Activated gamma-delta T cell treated with Interleukin-2 at 50 U/mL for 16 hours (primary cell): ENCODE measurements at places on chromosomes 7 and 10.

DNA sequence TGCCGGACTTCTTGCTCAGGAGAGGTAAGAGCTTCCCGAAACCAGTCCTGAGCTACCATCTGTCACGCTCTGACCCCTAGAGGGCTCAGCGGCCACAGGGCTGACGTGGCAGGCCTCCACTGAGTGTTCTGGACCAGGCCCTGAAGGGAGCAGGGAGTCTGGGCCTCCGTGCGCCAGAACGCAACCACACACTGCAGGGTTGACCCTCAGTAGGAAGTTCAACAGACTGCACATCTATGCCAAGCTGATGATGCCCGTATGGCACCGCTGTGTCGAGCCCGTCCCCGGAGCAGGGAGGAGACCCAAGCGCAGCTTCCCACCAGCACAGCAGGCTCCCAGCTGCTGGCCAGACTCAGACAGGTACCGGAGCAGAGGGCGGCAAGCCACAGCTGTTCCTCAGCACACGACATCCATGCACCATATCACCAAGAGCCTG, 39.2 kb downstream of the CAMK2B start:
- DNase-seq: no peak

DNA sequence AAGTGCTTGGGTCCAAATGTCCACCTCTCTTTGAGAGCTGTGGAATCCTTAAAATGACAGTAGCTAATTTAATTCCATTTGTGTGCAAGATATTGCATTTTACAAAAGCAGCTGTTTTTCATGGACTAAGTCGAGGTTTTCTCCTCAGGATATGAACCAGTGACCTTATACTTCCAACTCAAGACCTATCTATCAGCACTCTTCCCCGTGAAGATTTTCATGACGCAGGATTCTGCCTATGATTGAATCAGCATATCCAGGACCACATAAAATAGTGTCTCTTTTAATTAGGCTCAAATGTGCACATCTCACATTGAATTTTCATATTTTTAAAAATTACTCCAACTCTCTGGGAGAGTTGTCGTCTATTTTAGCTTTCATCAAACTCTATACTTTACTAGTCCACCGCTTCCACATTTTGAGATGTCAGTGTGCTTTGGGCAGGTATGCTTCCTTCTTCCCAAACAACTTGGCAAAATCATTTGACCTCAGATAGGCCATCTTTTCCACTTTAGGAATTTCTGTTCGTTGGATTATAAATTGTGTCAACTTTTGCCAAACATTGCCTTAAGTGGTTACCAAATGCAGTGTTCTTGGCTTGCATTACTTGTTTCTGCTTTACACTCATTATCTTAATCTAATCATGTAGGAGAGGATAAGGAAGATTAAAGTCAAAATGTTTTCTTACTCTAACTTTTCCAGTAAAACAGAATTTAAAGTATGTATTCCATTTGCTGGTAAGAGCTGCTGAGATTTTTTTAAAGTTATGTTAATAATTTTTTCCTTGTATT, 39.4 kb downstream of the SEMA3A start:
- DNase-seq: no peak

- no peak for DNase-seq
Observed at GRCh38 chr10:120514035-120514620, 57.1 kb downstream of the PLPP4 start.

DNA sequence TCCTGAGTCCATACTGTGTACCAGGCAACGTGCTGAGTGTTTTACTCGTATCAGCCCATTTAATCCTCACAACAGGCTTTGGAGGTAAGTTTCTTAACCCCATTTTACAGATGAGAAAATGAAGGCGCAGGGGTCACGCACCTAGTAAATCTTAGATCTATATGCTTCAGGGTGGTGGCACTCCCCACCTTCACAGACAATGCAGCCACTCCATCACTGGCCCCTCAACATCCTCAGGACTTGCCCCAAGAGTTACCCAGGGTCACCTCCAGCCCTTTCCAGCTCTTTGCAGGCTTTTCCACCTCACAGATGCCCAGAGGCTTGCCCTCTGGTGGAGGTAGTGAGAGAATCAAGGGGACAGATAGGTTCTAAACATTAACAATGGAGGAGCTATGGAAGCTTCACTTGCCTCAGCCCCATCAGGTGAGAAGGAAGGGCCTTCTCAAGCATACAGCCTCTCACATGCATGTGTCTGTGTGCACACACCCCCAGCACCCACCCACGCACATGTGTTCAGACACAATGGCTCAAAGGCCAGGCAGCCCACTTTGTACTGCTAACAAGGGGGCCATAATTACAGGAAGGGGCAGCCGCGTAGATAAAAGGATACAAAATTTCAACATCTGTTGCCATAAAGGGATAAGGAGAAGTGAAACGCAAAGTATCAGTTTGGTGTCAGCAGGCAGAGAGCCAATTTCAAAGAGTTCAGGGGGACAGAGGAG, 29.1 kb downstream of the DPCD start:
- DNase-seq: no peak

GRCh38 chr7:4071370-4072058, 610.6 kb upstream of the FOXK1 start:
- no peak for DNase-seq

- DNase-seq: no peak
Observed at GRCh38 chr7:39428221-39428620, 138.0 kb upstream of the YAE1 start.

DNA sequence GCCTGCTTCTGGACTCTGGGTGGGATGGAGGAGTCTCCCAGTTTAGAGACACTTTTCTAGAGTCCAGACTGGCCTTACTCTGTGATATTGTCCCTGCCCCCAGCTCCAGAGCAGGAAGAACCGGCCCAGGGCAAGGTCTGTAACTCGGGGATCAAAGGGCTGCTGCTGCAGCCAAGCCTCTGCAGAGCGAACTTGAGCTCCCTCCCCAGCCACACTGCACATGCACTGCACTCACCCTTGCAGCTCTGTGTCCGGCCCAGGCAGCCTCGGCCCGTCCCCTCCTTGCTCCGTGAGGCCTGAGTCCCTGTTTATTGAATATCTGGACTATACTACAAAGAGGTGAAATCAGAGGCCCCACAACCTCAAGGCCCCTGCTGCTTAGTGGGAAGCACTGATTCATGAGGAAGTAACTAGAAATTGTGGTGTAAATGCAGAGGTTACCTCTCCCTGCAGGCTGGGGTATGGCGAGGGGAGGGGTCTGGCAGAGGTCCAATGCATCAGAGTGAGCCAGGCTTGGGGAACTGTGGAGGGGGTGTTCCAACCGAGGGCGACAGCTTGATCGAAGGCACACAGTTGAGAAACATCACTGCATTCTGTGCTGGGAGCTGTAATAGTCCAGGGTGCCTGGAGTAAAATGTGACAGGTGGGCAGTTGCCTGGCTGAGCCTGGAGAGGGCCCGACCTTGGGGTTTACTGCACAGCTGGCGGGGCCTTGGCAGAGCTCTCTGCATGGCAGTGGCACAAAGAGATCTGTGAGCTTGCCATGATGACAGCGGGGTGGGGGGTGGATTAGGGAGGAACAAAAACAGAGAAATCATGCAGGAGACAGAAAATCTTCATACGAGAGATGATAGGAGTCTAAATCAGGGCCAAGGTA, 49.1 kb downstream of the AOC1 start:
- no peak for DNase-seq

DNA sequence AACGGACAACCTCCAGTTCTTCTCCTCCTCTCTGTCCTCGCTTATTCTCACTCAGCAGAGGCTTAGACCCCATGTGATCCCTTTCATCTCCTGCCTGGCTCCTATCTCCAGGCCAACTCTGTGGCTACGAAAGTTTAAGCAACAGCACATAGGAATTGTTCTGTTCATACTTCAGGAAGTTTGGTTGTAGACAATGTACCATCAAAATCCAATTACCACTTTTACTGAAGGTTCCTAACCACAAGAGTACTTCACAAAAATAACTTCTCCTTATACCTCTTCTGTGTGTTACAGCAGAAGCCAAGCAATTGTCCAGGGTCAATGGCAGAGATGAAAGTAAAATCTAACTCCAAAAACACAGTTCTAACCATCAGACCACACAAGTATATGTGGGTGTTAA, 80.0 kb downstream of the SLC25A13 start:
- DNase-seq: no peak

DNA sequence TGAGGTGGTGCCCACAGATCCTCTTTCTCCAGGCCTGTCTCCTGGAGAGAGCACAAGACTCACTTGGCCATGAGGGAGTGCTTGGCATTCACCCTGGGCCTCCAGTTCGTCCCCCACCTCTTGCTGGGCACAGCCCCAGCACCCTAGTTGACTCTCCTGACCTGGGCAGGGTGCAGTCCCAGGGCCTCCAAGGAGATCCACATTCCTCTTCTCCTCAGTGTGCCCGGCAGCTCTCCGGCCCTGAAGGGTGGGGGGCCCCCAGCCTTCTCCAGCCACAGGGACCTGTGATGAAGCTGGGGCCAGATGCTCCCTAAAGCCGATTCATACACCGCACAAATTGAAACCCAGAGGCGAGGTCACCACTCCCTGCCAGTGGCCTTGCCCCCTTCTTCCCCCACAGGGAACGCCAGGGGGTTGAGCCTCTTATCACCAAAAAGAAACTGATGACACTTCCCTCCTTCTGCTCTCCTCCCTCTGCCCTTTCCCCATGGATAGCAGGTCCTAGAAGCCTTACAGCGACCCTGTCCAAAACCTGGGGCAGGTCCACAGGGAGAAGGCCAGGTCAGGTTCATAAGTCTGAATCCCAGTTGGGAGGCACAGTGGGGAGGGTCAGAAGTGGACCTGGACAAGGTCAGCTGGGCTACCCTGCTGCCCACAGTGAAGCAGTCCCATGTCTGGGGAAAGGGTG, 3.1 kb downstream of the EN2 start:
- no peak for DNase-seq

GRCh38 chr10:32205670-32206069, 141.3 kb downstream of the EPC1 start:
- no peak for DNase-seq

DNA sequence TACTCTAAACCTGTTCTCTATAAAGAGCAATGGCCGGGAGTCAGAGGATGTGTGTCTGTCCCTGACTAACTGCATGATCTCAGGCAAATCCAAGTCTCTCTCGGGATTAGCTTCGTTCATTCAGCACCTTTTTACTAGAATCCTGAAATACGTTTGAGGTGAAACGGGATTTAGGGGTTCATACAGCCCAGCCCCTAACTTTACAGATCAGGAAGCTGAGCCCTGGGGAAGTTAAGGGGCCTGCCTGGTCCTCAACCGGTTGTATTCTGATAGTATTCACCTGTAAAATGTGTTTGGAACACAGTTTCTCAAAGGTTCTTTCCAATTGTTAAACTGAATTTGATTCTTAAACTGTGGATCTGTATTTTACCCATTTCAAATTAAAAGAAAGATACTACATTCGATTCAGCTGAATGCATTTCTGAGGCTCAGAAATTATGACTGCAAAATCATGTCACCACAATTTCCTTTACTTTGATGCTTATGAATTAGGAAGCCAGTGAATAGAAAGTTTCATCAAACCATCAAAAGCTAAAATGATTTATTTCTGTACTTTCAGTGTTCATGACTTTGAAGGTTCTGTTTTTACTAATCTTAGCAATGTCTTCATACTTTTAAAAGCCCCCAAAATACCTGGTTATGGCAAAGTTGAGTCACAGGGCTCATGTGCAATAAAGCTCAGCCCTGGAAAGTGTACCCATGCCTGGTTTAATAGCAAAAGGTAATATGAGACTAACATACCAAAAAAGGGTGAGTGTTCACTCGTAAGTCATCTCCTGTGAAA, 28.9 kb upstream of the EZH2 start:
- no peak for DNase-seq

GRCh38 chr7:41002741-41003610, 699.9 kb downstream of the INHBA start:
- no peak for DNase-seq

GRCh38 chr10:15116225-15116624, 19.1 kb downstream of the RPP38 start:
- DNase-seq: no peak

GRCh38 chr10:121797490-121797889, 130.3 kb downstream of the ATE1 start:
- no peak for DNase-seq

DNA sequence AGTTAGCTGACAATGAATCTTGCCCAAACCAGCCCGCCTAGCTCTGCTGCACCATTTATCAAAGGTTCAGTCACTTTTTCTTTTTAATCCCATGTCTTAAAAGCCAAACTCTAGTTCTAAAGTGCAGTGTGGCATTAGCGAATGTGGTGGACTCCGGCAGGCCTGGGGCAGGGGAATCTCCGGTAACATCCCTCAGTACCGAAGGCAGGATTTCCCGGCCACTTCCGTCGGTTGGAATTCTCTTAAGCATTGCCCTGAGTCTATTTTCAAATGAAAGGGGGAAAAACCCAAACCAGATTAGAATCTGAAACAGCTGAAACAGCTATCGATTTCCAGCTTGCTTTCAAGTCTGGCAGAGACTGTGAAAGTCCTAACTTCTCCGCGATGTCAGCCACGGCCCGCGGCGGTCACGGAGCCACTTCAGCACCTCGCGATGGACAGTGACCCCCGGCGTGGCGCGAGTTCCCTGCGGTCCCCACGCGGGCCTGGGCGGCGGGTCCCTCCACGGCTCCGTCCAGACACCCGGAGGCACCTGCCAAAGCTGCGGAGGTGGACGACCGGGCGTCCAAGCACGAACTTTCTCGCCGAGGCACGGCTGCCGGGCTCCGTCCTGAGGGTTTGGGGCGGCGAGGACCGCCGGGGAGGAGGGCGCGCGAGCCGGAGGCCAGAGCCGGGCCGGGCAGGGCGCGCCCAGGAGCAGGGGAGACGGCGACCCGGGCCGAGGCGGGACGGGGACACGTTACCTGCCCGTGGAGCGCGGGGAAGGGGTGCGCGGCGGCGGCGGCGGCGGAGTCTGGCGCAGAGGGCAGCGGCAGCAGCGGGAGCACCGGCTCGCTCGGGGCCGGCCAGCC, 745 bp downstream of the TCERG1L start:
- no peak for DNase-seq

- no peak for DNase-seq
Observed at GRCh38 chr7:68321076-68321639, 1277.1 kb upstream of the AUTS2 start.

DNA sequence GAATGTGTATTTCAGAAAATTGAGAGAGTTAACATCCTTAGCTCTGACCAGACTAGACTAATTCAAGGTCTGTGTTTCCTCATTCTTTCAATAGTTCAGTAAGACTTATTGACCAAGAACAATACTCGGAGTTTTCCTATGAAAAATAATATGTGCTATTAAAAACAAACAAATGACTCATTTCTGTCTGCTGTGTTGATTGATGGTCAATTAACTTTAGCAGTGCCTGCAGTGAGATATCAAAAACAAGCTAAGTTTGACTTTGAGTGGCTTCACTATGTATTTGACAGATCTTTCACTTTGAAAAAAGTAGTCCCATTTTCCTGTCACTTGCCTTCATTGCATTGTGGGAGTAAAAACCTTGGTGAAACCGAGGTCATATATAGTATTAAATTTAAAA, 91.0 kb downstream of the GNAT3 start:
- DNase-seq: no peak
